ENCODE measurements at places on chromosomes 11 and 22.

DNA sequence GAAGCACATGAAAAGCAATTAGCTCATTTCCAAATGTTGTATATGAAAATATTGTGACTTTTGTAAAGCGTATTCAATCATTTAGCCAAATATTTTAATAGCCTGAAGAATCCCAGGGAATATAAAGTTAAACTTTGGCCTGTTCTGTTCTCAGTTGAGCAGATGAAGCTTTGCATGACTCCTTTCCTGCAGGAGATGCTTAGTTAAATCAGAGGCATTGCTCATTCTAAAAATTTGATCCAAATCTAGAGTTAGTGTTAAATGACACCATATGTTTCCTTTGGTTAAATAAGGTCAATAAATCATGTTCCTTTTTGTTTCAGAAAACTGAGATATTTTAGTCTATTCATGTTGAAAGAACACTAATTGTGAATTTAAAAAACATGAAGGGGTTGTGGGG lies 51.2 kb upstream of the BIRC3 start:
- DNase-seq = no peak

DNA sequence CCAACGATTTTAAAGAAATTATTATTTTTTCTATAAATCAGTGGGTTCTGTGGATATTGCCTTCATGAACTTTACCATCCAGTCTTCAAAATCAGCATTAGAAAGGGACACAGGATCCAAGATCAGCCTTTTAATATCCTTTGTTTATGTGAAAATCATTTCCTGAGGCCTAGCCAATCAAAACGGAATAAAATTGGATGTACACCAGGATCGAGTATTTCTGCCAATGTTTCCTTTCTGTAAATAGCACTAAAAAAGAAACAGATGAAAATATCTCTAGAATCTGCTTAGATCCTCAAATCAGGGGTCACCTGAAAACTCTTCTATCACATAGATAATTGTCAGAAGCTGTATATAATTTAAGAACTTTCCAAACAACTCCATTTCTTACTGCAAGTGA lies 1598.5 kb downstream of the LRRC4C start:
- no peak for DNase-seq

DNA sequence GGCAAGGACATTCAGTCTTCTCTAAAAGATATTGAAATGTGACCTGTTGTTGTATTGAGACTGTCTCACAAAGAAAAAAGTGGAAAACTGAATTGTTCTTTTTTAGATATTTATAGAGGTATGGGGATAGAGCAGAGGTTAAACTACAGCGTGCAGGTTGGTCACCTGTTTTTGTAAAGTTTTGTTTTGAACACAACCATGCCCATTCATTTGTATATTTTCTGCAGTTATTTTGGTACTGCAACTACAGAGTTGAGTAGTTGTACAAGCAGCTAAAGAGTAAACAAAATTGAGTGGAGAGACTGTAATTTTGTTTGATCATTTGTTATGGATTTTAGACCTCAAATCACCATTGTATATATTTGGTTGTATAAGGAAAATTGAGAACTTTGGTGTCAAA lies 11.3 kb downstream of the EED start:
- DNase-seq = no peak

DNA sequence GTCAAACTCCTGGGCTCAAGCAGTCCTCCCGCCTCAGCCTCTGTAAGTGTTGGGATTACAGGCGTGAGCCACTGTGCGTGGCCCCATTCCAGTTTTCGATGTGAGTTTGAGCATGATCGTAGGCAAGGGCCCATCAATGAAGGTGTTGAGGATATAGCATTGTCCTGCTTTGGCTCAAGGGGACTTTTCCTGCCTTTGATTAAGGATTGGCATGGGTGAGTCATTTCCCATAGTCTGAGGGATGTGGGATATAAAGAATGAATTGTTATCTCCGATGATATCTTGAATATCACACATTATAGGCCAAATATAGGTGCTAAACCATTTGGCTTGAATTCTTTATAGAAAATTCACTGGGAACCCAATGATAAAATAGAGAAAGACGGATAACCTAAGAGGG lies 30.4 kb downstream of the STIM1 start:
- peak; percentile 32 for DNase-seq

- no peak for DNase-seq
Measured at GRCh38 chr11:85021058-85021457, 606.1 kb downstream of the DLG2 start.

DNA sequence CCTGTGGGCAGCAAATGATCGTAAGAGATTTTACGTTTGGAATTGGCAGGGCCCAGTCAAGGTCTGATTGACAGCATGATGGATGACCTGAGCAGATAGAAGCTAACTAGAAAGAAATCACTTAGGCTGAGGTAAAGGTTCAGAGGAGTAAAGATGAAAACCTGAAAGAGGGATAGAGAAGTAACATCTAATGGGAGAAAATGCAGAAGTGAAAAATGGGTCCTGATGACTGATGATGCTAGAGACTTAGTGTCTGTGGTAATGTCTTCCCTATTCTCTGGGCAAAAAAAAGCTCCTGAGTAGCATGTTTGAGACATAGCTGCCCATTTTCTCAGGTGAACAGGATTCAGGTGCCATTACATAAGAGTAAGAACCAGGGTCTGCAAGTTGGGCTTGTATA lies 628.8 kb upstream of the ANO5 start:
- DNase-seq = no peak

- peak; percentile 80 for DNase-seq
Measured at GRCh38 chr11:123580557-123581275, 73.7 kb downstream of the SCN3B start.

- DNase-seq = no peak
Measured at GRCh38 chr11:114353443-114353842, 46.9 kb downstream of the C11orf71 start.

DNA sequence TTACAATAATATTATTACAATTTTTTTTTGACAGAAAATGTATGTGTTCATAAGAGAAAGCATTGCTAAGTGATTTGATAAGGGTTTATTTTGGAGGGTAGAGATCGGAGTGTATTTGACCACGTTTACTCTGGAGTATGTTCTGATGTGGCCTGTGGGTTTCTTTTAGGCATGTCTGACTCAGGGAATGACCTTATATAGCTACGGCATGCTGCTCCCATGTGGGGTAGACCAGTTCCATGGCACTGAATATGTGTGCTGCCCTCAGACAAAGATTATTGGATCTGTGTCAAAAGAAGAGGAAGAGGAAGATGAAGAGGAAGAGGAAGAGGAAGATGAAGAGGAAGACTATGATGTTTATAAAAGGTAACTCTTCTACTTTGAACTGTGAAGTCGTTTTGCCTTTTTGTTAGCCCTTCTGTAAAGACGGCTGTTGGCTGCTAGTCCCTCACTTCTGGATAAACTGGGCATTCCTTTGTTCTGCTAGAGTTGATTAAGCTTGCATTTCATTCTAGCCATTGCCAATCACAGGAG lies 38.1 kb upstream of the ST14 start:
- DNase-seq = no peak

- no peak for DNase-seq
Measured at GRCh38 chr11:119344291-119345010, 2.1 kb downstream of the MFRP start.

DNA sequence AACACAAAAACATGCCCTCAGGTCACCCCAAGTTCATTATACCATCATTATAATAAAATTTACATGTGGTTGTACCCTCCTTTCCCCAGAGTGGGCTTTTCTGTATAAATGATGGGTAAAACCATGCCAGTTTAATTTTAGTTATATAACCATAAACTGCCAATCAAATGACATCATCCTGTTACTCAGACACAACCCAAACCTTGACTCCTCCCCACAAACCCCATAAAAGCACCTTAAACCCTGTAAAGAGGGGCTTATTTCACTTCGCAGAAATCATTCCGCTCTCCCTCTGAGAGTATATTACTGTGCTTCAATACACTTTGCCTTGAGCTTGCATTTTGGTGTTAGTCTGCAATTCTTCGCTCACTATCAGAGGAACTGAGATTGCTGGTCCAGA lies 5.5 kb upstream of the APOL3 start:
- DNase-seq = no peak

- no peak for DNase-seq
Measured at GRCh38 chr11:116108161-116108560, 603.9 kb upstream of the CADM1 start.

DNA sequence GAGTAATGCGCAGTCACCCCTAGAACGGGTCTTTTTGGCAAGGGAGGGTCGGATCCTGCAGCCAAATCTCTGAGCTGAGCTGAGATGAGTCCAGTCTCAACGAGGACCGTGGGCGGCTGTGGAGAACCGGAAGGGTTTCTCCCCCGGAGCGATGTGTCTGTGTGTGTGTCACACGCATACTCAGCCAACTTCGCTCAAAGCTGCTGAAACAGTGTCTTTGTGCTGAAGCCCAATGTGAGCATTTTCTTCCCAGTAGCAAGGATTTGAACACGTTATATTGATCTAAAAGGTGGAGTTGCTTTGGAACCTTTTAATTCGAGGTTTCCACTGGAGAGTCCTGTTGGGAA lies 1.4 kb upstream of the CELSR1 start:
- no peak for DNase-seq

DNA sequence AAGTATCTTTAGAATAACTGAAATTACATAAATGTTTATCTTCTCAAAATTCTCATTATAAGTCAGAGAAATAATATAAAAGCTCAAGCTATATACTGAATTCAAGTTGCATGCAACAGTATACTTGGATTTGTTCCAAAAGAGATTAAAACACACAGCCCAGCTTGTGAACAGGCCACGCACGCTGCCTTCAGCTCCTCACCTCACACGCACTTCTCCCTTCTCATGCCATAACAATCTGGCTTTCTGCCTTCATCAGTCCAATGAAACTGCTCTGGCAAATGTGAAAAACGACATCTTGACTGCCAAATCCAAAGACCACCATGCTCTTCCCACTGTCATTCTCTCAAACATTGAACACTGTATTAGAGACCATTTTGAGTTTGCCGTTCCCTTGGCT lies 22.1 kb downstream of the ATP6V1E1 start:
- DNase-seq = no peak

- DNase-seq = no peak
Measured at GRCh38 chr11:29679996-29680395, 336.8 kb downstream of the KCNA4 start.

GRCh38 chr11:128492903-128493569 lies 94.3 kb downstream of the ETS1 start:
- no peak for DNase-seq

- DNase-seq = no peak
Measured at GRCh38 chr22:27886843-27887151, 32.3 kb downstream of the PITPNB start.

GRCh38 chr11:1153951-1154493 lies 3.7 kb upstream of the MUC5AC start:
- peak; percentile 75 for DNase-seq

- DNase-seq = no peak
Measured at GRCh38 chr11:16926883-16927626, 87.2 kb downstream of the PLEKHA7 start.

- no peak for DNase-seq
Measured at GRCh38 chr11:26618441-26618840, 46.4 kb upstream of the MUC15 start.

- DNase-seq = no peak
Measured at GRCh38 chr22:49052023-49052538, 775.6 kb downstream of the BRD1 start.

- no peak for DNase-seq
Measured at GRCh38 chr11:2656859-2657258, 42.9 kb downstream of the KCNQ1OT1 start.

DNA sequence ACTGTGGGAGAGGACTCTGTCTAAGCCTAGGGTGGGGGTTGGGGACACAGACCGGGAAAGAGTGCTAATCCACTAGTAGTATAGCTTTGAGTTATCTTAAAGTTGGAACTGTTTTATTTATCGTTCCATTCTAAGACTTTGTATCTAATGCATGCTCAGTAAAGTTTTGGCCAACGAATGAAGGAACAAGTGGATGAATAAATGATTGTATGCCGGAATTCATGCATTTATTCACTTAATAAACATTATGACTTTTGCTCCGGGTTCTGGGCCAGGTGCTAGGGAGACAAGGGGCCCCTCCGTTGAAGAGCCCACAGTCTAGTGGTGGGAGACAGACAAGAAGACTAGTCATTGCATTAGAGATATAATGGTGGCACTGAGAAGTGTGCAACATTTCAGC lies 645 bp downstream of the RNF121 start:
- no peak for DNase-seq

DNA sequence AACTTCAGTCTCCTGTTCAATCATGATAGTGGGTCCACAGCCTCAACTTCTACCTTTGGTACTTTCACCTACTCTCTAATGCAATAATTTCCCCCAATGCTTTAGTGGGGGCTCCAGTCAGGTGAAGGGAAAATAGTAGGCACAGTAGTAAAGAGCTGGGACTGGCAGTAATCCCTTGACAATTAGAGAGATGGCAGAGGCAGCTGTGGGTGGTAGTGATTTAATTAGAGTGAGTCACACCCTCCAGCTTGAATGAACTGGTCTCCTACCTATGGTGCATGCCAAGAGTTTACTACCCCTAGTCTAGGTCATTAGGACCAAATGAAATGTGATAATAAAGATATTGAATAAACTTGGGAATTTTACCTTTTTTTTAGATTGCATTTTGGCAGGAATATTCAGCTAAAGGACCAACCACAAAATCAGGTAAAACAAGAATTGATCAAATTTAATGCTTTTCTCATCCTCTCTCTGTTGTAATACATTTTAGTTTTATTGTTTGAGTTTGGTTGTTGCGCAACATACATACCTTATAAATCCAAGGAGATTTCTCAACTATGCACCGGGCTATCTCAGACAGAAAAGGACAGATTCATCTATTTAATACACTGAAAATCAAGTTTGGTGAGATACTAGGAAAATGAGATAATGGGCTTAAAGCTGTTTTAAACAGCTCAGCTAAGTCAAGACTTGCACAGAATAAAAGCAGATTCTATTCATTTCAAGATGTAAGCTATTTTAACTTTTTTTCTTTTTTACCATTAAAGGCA lies 9.0 kb downstream of the PRRG4 start:
- DNase-seq = peak; percentile 78

GRCh38 chr11:22928207-22928917 lies 68.1 kb upstream of the CCDC179 start:
- DNase-seq = no peak

DNA sequence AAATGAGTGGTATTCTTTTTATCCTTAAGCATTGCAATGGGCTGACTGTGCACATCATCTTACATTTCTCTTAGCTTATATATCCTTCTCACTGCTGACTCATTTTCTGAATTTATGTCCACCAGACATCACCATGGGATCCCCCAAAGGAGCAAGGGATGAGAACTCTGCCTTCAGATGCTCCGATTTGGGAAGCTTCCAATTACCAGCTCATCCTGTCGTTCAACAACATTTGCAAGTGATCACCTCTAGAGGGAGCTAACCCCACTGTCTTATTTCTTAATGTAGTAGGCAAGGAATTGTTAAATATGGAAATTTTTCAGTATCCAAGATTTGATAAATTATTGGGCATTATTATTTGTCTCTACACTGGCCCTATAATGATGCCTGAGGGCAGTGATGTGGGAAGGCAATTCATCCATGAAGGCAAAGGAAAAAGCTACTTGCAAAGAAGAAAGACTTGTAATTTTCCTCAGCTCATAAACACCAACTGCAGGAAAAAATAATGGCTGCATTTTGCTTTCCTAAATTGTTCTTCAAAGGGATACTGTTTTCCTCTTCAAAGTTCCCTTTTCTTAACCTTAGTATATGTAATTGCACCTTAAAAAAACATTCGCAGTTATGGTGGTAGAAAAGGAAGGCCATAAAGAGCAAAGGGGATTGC lies 102.4 kb upstream of the FSHB start:
- peak; percentile 18 for DNase-seq

GRCh38 chr11:34830035-34830434 lies 86.1 kb downstream of the APIP start:
- no peak for DNase-seq

GRCh38 chr22:20456722-20457076 lies 19.1 kb upstream of the SCARF2 start:
- DNase-seq = no peak

Data from LoVo (cell line).